Thymus (tissue), 14 donors: ENCODE measurements at places on chromosomes 1 and 21. TPM values are rescaled to one million over a fixed set of nuclear protein-coding genes. Genes with fewer than 3 reads are reported as not detected.

DNA sequence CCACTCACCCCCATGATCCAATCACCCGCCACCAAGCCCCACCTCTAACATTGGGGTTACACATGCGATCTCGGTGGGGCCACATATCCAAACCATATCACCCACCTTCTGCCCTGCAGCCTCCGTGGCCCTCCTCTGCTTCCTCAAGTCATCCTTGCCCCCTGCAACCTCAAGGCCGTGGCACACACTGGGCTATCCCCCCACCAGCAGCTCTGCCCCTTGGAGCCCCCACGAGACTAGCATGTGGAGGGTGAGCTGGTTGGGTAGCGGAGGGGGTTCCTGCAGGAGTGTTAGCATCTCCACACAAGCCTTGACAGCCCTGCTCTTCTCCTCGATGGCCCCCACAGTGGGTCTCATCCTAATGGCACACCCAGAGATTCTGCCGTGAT lies 100.8 kb downstream of the TOMM20 start:
- no peak for DNase-seq

- DNase-seq, result no peak
Observed at GRCh38 chr21:39637197-39637970, 24.6 kb downstream of the B3GALT5 start.

DNA sequence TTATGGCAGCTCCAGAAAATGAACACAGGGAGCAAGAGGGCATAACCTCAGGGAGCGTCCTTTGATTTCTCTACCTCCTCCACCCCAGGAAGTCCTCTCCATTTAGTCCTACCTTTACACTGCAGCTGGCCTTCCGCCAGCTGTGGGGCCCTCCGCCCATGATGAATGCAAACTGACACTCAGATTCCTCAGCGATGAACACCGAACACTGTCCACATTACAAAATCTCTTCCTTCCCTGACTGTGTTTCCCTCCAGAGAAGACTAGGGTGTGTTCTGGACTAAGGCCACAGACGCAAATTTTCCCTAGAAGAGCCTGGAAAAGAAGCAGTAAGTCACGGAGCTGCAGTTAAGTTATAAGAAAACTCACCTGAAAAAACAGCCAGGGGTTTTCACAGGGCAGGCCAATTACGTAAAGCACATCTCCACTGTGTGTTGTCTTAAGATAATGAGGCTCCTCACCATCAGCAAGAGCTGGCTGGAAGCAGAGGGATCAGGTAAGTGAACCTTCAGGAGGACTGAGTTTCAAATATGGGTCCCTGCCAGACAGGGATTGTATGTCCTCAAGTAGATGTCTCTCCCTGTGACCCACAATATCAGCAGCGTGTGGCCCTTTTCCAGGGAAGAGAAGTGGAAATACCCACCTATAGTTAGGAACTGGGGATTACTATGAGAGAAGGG lies 46.3 kb upstream of the ATP1B1 start:
- no peak for DNase-seq

GRCh38 chr1:10701145-10701544 lies 95.3 kb downstream of the CASZ1 start:
- no peak for DNase-seq

DNA sequence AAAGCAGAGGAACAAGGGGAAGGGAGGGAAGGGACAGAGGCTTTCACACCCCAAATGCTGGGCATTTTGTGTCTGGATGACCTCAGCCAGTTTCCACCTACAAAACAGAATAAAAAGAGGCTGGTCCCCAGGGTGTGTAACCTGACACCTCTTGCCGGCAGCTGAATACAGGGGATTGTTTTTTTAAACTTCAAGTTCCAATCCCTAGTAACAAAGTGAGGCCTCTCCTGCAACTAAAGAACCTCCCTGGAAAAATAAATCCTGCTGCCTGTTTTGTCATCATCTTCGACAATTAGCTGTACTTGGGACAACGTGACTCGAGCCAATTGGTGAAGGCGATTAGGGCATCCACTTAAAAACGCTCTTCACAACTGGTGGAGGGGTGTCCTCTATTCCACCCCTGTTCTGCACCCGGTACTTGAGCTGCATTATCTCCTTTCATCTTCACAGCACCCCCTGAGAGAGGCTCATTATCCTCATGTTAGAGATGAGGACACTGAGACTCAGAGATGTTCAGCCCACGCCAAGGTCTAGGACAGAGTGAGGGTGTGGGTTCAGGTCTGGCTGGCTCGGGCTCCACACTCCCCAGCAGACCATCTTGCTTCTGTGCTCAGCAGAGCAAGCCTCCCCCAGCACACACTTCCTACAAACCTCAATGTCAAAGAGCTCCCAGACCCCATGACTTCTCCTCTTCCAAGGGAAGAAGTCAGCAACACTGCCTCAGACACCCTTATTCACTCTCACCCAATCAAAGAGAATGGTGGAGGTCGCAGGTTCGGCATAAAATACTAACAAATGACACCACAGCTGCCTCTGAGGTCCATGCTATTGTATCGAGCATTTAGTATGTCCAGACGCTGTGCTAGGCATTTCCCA lies 15.2 kb downstream of the ITPKB start:
- no peak for DNase-seq

DNA sequence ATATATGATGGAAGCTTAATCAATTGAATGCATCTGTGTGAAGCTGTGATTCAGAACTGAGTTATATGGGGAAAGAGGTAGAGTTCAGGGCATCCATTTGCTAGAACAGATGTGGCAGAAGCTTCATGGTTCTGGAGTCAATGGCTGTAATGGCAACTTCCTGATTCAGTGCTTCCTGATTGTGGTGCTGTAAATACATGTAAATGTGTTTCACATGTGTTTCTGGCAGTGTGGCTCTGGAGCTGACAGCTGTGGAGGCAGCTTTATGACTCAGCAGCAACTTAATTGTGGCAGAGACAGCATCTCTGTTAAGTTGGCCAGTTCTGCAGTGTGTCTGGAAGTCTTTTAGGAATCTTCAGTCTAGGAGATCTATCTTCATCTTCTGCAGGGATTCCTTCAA lies 226.6 kb upstream of the ZRANB2 start:
- DNase-seq, result no peak

The TPTE gene
- total RNA-seq, result not detected

The CYP4A22 gene
- not detected for total RNA-seq

GRCh38 chr21:27047283-27047657 lies 80.4 kb upstream of the ADAMTS5 start:
- no peak for DNase-seq

DNA sequence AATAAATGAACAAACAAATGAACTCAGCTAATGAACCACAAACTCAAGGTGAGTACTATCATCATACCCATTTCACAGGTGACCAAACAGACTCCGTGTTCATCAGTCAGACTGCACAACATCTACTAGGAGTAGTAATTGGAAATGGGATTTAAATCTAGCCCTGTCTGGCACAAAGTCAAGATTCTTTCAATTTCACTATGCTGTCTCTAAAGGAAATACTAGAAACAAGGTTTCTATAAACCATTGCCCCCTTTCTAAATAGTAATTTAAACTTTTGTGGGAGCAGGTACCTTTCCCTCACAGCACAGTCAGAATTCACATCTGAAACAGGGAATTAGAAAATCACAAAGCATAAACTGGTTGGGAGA lies 160.3 kb downstream of the TGFBR3 start:
- no peak for DNase-seq

DNA sequence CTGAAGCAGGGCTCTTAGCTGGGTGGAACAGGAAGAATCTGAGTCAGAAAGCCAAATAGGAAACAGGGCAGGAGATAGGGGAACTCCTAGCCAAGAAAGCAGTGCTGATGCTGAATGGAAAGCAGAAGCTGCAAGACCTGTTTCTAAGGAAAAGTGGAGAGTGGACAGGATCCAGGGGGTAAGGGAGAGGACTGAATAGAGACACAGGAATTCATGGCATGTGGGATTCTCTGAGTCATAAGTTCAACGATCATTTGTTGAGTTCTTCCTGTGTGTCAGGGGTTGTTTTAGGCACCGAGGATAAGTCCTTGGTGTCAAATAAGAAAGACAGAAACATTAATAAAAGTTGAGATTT lies 153.8 kb upstream of the FGGY start:
- no peak for DNase-seq

The GPR153 gene
- 1.7 TPM for total RNA-seq

DNA sequence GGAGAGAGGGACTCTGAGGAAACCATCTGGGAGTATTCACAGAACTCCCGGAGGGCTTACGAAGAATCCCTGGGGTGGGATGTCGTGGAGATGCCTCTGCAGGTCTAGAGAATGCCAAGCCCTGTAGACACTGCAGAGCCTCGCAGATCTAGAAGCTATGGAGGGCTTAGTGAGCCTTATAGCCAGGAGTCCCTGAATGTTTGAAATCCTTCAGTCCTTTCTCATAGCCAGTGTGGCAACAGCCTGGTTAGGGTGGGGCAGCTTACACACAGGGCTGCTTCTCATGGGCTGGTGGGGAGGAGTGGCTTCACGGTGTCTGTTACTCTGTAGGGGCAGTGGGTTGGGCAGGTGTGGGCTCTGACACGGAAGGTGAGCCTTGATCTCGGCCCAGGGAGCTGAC lies 44.2 kb upstream of the KDM4A start:
- DNase-seq, result no peak

GRCh38 chr1:190849346-190849745 lies 371.7 kb upstream of the BRINP3 start:
- no peak for DNase-seq

GRCh38 chr21:37449302-37449937 lies 82.8 kb downstream of the DYRK1A start:
- no peak for DNase-seq

- DNase-seq, result no peak
Observed at GRCh38 chr1:166145499-166145898, 21.3 kb downstream of the FAM78B start.

DNA sequence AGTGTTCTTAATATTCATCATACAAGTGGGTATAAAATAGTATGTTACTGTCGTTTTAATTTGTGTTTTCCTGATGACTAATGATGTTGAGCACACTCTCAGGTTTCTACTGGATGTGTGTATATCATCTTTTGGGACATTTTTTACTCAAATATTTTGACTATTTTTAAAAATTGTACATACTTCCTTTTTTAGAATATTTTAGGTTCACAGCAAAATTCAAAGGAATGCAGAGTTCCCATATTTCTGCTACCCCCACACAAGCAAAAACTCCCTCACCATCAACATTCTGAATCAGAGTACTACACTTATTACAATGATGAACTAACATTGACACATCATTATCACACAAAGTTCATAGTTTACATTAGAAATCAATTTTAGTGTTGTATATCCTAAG lies 114.5 kb downstream of the DPYD start:
- no peak for DNase-seq

- no peak for DNase-seq
Observed at GRCh38 chr1:67236277-67236676, 70.0 kb downstream of the IL23R start.

The TTC24 gene
- 12.9 TPM for total RNA-seq

GRCh38 chr1:152621993-152622392 lies 910 bp downstream of the LCE3A start:
- DNase-seq, result no peak

GRCh38 chr1:63575340-63575826 lies 17.8 kb upstream of the PGM1 start:
- no peak for DNase-seq

The RHEX gene
- total RNA-seq, result 3.6 TPM

- DNase-seq, result no peak
Observed at GRCh38 chr1:112713466-112714312, 1.4 kb downstream of the PPM1J start.

GRCh38 chr1:207745285-207745684 lies 6.6 kb upstream of the CD46 start:
- DNase-seq, result no peak

DNA sequence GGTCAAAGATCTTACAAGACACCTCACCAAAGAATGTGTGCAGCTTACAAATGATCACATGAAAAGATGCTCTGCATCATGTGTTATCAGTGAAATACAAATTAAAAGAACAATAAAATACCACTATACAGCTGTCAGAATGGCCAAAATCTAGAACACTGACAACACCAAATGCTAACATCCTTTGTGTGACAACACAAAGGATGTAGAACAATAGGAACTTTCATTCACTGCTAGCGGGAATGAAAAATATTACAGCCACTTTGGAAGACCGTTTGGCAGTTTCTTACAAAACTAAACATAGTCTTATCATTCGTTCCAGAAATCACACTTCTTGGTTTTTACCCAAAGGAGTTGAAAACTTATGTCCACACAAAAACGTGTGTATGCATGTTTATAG lies 20.6 kb upstream of the SELP start:
- peak; percentile 15 for DNase-seq

DNA sequence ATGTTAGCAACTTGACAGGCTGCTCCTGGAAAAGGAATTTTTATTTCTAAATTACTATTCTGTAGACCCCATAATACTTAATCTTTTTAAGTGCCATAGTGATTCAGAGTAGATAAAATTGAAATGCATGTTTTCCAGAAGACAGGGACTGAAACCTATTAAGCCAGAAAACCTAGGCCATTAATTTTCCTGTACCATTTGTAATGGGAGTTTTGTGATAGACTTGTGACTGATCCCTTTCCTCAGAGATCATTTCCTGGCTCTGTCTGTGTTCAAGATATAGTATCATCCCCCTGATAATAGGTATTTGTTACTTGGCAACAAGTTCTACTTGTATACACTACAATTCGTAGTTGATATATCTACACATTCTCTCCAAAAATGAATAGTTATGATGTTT lies 1609.8 kb downstream of the AMY1C start:
- no peak for DNase-seq

DNA sequence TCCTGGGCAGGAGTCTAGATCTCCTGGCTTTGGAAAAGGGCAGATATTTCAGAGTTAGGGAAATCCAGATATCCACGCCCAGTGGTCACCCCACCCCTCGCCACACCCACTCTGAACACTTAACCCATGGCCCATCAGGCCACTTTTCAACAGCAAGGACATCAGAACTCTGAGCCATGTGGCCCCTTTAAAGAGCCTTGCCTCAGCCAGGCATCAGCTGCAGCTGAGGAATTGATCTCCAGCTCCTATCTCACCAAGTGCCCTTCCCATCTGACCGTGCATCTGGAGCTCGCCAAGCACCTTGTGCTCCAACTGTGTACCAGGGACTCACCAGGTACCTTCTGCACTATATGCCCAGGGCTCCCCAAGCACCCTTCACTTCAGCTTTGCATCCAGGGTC lies 20.2 kb upstream of the SH2D2A start:
- no peak for DNase-seq

DNA sequence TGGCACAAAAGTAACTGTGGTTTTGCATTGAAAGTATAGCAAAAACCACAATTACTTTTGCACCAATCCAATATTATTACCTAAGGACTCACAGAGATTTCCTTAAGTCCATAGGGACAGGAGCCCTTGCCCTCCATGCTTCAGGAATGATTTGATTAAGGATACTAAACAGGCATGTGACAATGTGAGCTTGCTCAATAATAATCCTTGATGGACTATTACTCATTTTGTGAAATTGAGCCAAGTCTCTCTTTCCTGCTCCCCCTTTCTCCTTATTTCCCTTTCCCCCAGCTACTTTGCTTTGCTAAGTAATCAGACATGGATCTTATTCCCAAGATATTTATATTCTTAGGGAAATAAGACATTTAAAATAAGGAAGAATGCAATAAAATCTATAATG lies 21.6 kb upstream of the RGL1 start:
- no peak for DNase-seq

DNA sequence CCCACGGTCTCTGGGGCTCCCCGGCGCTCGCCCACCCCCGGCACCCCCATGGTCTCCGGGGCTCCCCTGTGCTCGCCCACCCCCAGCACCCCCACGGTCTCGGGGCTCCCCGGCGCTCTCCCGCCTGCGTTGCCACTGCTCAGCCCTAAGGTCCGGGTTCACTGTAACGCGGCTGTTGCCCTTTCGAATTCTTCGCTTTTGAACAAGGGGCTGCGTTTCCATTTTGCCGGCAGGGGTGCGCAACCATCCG lies 5.2 kb upstream of the FTCD start:
- DNase-seq, result no peak
